HL-60 (cell line): ENCODE measurements at places on chromosomes 4 and X.

DNA sequence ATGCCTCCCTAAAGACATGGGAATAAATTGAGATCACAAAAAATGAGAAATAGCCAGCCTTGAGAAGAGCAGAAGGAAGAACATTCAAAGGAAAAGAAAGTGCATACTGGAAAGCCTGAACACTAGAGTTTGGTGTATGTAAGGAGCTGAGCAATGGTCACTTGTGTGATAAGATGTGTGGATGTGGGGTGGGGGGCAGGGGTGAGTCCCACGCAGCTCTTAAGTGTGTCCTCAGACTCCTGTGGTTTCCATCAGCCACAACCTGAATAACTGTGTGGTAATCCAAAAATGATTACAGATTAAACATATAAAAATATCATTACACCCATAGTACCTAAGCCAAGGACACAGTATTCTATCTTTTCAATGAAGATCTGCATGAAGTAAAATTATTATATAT lies 59.9 kb downstream of the ELOVL6 start:
- DNase-seq, result no peak

GRCh38 chr4:98744372-98745150 lies 86.2 kb upstream of the TSPAN5 start:
- DNase-seq, result no peak

GRCh38 chrX:7074908-7075204 lies 72.7 kb upstream of the STS start:
- DNase-seq, result no peak

DNA sequence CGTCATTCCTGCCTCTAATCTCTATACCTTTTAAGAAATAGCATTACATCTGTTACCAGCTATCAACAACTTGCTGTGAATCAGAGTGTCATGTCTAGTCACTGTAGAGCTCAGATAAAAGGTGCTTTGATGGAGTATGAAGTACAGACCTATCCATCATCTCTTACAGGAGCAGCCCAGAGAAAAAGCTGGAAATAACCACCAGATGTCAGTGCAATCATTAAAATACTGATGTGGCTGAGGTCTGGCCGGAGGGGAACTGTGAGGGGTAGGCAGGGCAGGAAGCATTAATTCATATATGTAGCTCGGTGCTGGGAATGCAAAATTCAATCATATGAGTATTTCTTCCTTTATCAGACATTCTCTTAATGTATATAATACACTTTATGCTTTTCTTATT lies 100.6 kb downstream of the AKAP4 start:
- DNase-seq, result no peak

- DNase-seq, result no peak
Measured at GRCh38 chr4:186149872-186150271, 41.5 kb upstream of the CYP4V2 start.
